ENCODE measurements at places on chromosomes 13 and 19.

GRCh38 chr19:3668331-3669081, 31.8 kb downstream of the PIP5K1C start:
- no peak for DNase-seq

DNA sequence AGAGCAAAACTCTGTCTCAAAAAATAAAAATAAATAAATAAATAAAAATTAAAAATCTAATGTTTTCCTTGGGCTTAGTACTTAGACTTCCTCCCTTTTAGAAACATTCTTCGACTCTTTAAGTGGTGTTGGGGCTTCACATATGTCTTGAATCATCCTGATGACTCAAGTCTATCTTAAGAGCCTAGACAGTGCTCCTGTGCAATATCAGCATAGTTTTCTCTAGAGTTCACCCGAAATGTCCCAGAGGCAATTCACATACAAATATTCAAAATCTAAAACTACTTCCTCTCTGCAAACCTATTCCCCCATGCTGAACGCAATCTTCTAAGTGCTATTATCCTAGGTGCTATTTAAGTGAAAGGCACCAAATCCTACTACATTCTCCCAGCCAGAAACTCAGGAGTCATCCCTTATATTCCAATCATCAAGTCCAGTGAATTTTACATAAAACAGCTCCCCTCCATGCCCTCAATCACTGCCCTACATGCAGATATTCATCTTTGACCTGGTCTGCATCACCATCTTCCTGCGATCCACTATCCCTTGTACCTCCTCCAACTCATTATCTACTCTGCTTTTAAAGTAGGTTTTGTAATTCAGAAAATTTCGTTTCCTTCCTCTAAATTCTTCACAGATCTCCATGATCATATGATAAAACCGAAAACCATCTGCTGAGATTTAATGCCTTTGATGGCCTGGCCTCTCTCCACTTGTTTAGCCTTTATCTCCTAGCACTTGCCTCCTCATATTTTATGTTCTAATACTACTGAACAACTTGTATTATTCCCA, 102.7 kb downstream of the ELF1 start:
- DNase-seq: no peak

DNA sequence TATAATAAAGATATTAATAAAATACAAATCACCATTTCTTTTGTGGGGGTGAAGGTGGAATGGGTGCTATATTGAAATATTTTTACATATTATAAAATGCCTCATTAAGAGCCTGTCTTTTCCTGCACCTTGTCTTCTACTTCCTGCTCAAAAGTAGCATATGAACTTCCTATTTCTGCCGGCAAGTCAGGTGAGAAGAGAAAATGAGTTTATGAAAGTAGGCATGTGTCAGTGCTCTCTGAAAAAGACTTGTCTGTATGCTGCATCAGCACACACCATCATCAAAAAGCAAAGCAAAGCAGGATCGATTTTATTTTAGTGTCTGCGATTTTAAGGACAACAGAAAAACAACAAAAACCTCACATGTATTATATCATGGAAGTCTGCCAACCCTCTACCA, 114.2 kb downstream of the RAP2A start:
- no peak for DNase-seq

DNA sequence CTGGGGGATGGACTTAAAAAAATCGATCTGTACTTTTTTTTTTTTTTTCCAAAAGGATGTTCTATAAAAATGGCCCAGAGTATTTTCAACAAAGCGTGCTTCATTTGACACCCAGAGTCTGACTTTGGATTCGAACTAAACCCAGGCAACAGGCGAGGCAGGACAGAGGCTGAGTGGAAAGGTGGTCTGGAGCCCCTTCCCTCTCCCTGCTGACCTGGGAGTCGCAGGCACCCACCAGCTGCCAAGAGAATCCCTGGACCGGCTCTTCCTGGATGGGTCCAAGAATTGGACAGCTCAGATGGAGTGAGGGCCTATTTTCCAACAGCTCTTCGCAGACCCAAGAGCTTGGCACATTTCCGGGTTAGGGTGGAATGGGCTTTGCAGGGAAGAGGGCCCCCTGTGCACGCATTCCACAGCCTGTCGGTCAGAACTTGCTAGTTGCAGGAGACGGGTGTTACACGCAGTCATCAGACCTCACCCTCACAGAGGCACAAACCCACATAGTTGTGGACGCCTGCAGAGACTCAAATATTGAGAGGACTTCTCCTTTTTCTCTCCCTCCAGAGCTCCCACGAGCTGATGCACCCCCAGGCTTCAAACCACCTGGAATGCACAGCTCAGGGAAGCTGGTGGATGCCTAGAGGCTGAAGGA, 15.2 kb downstream of the KCTD15 start:
- DNase-seq: no peak

GRCh38 chr13:114063545-114064449, 68.6 kb downstream of the RASA3 start:
- DNase-seq: no peak

Data from GM18507 (cell line).